ENCODE measurements at places on chromosomes 3 and 15.

- no peak overlapping the region for H3K4me3 ChIP-seq
- H3K4me1 ChIP-seq = peaks cover 14% of the 10 kb centered on the region
- no peak overlapping the region for H3K27ac ChIP-seq
- no peaks in the 10 kb centered on the region for H3K27me3 ChIP-seq
Measured at GRCh38 chr3:127368186-127369032, 80.6 kb upstream of the PRR20G start.

DNA sequence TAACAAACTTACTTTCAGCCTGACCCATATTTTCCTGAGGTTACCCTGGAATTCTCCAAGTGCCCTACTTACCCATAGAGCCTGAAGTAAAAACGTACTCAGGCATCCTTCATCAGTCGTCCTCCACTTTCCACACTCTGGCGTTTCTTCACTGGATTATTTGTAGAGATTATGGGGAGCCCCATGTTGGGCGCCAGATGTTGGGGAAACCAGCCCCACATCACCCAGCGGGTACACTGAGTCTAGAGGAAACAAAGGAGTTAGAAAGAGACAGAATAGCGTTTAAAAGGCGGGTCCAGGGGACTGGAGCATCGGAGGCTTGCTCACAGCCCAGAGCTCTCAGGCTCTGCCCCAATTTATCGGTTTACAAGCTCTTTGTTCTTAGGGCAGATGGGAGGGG is 9.7 kb upstream of the SLC28A2 start:
- H3K27me3 ChIP-seq = peaks cover 26% of the 10 kb centered on the region
- no peak for DNase-seq

- H3K4me1 ChIP-seq = peaks cover 27% of the 10 kb centered on the region
Measured at GRCh38 chr15:59918994-59919951, 84.8 kb upstream of the FOXB1 start.

- no peaks in the 10 kb centered on the region for H3K4me1 ChIP-seq
- no peak for DNase-seq
- no peak overlapping the region for H3K4me3 ChIP-seq
- H3K36me3 ChIP-seq = peaks cover 15% of the 10 kb centered on the region
- H3K27ac ChIP-seq = no peak overlapping the region
- no peaks in the 10 kb centered on the region for H3K27me3 ChIP-seq
Measured at GRCh38 chr15:71756599-71757352, 53.6 kb upstream of the NR2E3 start.

DNA sequence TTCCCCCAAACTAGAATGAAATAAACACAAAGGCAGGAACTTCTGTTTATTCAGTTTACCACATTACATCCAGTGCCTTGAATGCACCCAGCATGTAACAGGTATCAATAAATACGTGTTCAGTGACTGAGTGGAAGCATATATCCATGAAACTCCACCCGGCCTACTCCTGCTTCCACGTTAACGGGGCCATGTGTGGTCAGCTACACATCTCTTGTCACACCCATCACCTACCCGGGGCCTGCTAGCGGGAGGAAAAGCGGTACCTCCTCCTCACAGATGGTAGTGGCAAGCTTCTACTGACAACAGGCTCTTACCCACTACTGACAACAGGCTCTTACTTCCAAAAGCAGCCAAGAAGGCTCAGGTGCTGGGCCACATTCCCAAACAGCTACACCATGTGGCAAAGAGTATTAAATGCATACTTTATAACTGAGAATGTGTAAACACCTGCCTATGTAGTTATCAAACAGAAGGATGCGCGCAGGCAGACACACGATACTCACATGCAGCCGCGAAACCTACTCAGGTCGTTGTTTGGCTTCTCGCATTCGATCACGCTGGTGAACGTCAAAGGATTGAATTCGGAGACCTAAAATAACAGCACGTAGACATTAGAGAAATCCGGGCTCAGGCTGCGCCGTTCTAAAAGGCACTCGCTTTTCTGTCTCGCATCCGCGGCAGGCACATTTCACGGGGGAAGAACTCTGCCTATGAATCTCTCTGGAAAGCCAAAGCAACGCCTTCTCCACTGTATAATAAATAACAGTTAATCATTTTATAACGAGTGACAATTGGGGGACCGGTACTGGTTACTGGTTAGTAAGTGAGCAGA is 127.4 kb downstream of the ATP10A start:
- no peak overlapping the region for H3K4me3 ChIP-seq
- no peak for DNase-seq
- no peaks in the 10 kb centered on the region for H3K36me3 ChIP-seq
- H3K27me3 ChIP-seq = no peaks in the 10 kb centered on the region

DNA sequence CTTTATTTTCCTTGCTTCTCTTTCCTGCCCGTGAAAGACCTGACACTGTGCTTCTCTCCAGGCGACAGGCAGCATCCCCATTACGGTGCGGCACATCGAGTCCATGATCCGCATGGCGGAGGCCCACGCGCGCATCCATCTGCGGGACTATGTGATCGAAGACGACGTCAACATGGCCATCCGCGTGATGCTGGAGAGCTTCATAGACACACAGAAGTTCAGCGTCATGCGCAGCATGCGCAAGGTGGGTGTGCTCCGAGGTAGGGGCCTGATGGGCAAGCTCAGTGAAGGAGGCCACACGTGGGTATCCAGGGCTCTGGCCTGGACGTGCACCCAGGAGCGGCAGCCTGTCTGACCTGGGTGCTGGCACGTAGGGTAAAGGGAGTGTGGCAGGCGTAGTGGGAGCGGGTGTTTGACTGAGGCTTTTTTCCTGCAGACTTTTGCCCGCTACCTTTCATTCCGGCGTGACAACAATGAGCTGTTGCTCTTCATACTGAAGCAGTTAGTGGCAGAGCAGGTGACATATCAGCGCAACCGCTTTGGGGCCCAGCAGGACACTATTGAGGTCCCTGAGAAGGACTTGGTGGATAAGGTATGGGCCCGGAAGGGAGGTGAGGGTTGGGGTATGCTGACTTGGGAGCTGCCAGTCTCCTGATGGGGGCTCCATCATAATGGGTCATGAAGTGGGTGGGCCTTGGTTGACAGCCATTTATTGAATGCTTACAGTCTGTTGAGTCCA is 8.2 kb upstream of the PODXL2 start:
- H3K36me3 ChIP-seq = peaks cover 63% of the 10 kb centered on the region
- H3K4me3 ChIP-seq = no peak overlapping the region
- no peaks in the 10 kb centered on the region for H3K4me1 ChIP-seq
- peaks cover 3% of the 10 kb centered on the region for H3K27me3 ChIP-seq

- DNase-seq = no peak
- no peaks in the 10 kb centered on the region for H3K36me3 ChIP-seq
- peaks cover 6% of the 10 kb centered on the region for H3K27me3 ChIP-seq
Measured at GRCh38 chr3:78338405-78338804, 1298.5 kb downstream of the ROBO2 start.

GRCh38 chr15:73395671-73396070 is 26.9 kb upstream of the HCN4 start:
- DNase-seq = no peak
- H3K27ac ChIP-seq = no peak overlapping the region
- H3K4me1 ChIP-seq = peaks cover 36% of the 10 kb centered on the region
- peaks cover 7% of the 10 kb centered on the region for H3K27me3 ChIP-seq
- H3K36me3 ChIP-seq = no peaks in the 10 kb centered on the region
- no peak overlapping the region for H3K4me3 ChIP-seq

DNA sequence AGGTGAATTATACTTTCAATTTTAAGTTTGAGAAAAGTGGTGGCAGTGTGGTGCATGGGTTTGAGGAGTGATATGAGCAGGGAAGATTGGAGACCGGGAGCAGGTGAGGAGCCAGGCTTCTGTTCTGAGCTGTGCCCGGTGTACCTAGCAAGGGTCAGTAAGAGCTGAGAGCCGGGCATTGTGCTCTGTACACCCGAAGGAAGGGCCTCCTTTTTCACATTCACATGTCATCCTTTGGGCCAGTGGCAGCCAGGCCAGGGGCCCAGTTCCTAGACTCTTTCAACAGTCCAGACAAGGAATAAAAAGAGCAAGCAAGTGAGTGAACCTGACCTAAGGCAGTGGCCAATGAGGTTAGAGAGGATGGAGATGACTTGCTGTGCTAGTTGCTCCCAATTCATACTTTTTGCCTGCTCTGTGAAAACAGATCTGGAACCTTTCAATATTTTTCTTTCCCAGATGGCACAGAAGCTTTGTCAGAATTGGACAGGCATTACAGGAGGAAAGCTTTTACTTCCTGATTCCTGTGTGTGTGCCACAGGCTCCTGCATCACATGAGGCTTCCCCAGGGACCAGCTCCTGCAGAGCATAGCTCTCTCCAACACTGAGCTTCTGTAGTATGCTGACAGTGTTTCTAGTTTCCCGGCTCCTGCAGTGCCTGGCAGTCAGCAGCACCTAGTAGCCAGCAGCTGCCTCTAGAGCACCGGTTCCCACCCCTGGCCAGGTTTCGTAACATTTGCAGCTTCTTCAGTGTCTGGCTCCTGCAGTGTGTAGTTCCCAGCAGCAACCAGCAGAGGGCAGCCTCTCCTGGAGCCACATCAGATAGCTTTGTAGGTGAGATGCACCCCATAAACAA is 5.3 kb upstream of the TRA2B start:
- peak; percentile 90 for DNase-seq
- H3K36me3 ChIP-seq = peaks cover 3% of the 10 kb centered on the region
- no peak overlapping the region for H3K4me3 ChIP-seq
- H3K27ac ChIP-seq = peak overlapping the region; percentile 16
- peaks cover 11% of the 10 kb centered on the region for H3K27me3 ChIP-seq

DNA sequence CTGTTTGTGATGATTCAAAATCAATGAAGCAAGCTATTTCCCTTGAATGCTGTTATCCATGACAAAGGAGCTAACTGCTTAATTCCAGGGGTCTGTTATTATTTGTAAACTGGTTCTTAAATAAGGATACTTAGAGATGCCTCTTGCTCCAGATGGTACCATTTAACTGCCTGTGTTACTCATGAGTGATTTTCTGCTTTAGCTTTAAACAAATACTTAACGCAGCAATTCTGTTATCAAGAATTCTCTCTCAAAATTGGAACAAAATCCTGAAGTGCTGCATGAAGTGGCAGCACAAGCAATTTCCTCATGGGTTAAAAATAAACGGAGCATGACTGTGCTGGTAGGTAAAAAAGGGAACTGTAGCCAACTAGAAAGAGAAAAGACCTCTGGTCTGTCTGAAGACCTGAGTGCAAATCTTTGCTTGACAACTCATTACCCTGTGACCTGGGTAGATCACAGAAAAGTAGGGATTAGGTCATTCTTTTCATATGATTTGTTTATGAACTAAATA is 62.5 kb upstream of the GBE1 start:
- H3K4me1 ChIP-seq = peaks cover 27% of the 10 kb centered on the region
- peak overlapping the region; percentile 81 for H3K27ac ChIP-seq
- DNase-seq = no peak
- H3K36me3 ChIP-seq = peaks cover 7% of the 10 kb centered on the region

GRCh38 chr15:85494048-85494777 is 113.8 kb downstream of the AKAP13 start:
- no peaks in the 10 kb centered on the region for H3K27me3 ChIP-seq
- peak overlapping the region; percentile 1 for H3K27ac ChIP-seq
- H3K4me3 ChIP-seq = no peak overlapping the region
- H3K36me3 ChIP-seq = no peaks in the 10 kb centered on the region
- peaks cover 63% of the 10 kb centered on the region for H3K4me1 ChIP-seq

GRCh38 chr15:52207191-52207590 is 16.0 kb upstream of the GNB5 start:
- H3K4me1 ChIP-seq = peaks cover 7% of the 10 kb centered on the region
- H3K27me3 ChIP-seq = no peaks in the 10 kb centered on the region
- no peak for DNase-seq
- H3K4me3 ChIP-seq = no peak overlapping the region
- no peak overlapping the region for H3K27ac ChIP-seq

- peaks cover 5% of the 10 kb centered on the region for H3K4me1 ChIP-seq
- no peak overlapping the region for H3K27ac ChIP-seq
- DNase-seq = no peak
- H3K4me3 ChIP-seq = no peak overlapping the region
- H3K27me3 ChIP-seq = no peaks in the 10 kb centered on the region
Measured at GRCh38 chr3:14201940-14202684, 23.5 kb downstream of the LSM3 start.

GRCh38 chr3:122189357-122189756 is 5.9 kb downstream of the CASR start:
- peaks cover 39% of the 10 kb centered on the region for H3K27me3 ChIP-seq
- no peaks in the 10 kb centered on the region for H3K4me1 ChIP-seq
- no peaks in the 10 kb centered on the region for H3K36me3 ChIP-seq
- H3K4me3 ChIP-seq = no peak overlapping the region

GRCh38 chr3:152122851-152123250 is 145.9 kb upstream of the MBNL1 start:
- no peak overlapping the region for H3K27ac ChIP-seq
- no peaks in the 10 kb centered on the region for H3K4me1 ChIP-seq
- no peak for DNase-seq
- no peaks in the 10 kb centered on the region for H3K36me3 ChIP-seq
- H3K4me3 ChIP-seq = no peak overlapping the region

DNA sequence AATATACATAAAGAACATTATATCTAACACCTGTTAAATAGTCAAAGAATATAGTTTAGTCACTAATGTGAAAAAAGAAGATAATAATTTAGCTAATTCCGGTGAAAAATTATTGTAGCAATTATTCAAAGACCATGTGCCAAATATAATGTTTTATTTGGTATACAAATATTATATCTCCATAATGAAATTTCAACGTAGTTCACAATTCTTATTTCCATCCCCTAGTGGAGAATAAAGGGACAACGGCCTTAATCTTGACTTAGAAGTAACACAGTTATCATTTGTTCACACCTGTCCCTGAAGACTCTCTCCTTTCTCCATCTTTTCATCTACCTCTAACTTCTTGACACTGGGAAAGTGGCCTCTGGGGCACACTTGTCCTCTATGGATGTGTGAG is 213.4 kb downstream of the ERC2 start:
- peaks cover 44% of the 10 kb centered on the region for H3K4me1 ChIP-seq
- no peaks in the 10 kb centered on the region for H3K27me3 ChIP-seq
- no peak overlapping the region for H3K4me3 ChIP-seq
- H3K27ac ChIP-seq = no peak overlapping the region
- H3K36me3 ChIP-seq = no peaks in the 10 kb centered on the region
